AG20443 (cell line): ENCODE measurements at places on chromosomes 16 and 17.

DNA sequence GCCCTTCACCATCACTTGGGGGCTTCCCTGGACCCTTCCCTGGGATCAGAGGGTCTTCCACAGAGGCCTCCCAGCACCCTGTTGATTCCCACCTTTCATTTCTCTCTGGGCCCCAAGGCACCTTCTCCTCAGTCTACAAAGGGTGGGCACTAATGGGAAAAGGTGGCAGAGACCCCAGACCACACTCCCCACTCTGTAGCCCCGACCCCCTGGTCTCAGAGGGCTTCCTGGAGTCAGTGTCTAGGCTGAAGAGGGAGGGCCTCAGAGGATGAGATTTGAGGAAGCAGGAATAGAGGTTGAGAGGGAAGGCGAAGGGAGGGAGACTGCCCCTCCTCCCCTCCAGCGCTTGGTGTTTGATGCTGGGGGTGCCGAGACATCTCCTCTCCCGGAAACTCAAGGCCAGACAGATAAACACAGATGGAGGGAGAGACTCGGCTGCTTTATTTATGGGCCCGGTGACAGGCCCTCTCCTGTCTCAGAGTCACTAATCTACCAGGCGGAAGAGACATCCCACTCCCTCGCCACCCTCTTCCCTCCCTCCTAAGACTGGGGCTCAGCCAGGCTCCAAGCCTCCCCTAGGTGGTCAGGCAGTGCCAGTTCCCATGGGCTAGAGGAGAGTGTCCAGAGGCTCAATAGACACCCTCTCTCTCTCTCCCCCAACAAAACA, 18.5 kb upstream of the SP2 start:
- DNase-seq, result no peak

DNA sequence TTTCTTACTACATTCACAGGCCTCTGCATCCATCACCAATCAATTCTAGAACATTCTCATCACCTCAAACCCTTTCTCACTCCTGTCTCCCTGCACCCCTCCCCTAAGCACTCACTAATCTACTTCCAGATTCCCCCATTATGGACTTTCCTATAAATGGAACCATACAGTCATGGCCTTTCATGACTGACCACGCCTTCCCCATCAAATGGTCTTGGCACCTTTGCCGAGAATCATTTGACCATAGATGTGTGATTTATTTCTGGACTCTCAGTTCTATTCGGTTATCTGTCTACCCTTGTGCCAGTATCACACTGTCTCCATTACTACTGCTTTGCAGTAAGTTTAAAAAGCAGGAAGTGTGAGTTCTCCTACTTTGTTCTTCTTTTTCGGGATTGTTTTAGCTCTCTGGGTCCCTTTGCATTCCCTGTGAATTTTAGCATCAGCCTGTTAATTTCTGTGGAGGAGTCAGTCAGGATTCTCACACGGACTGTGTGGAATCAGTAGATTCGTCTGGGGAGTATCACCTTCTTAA, 27.5 kb downstream of the GTF3C1 start:
- DNase-seq, result no peak

- peak; percentile 95 for DNase-seq
Measured at GRCh38 chr17:1153795-1154546, 25.8 kb downstream of the ABR start.

- DNase-seq, result no peak
Measured at GRCh38 chr17:31573861-31574260, 182.4 kb downstream of the RAB11FIP4 start.

- DNase-seq, result no peak
Measured at GRCh38 chr16:22016927-22017326, 9.0 kb downstream of the MOSMO start.

DNA sequence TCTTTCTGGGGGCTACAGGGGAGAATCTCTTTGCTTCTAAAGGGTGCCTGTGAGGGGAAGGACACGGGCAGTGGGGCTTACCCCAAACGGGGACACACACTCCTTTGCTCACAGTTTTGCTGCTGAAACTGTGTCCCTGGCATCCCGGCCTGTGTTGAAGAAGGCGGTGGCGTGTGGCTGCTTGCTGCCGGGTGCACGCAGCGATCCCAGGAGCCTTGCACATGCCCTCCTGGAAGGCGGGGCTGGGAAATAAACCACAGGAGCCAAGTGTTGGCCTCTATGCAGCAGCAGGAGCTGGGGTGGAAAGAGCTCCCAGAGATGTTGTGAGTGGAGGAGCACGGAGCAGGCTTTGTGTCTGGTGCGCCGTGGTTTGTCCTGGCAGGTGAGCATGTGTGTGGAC, 131.0 kb upstream of the CIBAR2 start:
- DNase-seq, result no peak

- DNase-seq, result no peak
Measured at GRCh38 chr17:73803964-73804435, 159.8 kb upstream of the SDK2 start.

- no peak for DNase-seq
Measured at GRCh38 chr17:37761961-37762360, 17.1 kb upstream of the HNF1B start.

DNA sequence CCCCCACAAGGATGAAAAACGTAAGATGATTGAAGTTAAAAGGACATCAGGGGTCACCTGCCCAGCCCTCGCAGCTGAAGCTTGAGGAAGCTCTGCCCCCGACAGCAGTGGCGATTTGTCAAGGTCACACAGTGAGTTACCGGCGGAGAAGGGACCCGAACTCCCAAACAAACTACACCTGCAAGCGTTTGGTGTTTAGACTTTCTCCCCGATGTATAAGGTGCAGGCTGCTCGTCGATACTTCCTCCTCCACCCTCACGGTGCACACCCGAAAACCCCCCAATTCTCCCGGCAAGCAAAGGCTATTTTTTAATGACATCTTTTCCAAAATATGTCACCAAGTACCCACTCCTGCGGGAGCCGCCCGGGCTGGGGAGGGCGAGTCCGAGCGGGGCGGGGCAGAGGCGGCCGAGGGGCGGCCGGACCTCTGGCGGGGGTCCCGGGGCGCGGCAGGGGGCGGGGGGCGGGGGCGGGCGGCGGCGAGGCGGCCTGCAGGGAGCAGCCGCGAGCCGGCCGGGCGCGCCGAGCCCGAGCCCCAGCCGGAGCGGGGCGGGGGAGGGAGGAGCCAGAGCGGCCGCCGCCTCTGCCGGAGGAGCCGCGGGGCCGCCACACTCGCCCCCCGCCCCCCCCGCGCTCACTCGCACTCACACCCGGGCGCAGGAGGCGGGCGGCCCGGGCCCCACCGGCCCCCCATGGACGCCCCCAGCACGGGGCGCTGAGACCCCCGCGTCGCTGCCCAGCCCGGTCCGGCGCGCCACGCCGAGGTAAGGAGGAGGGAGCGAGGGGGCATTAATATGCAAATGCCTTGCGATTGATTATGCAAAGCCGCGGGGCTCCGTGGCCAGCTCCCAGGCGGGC, at the start of gene THRA:
TSS of gene THRA (plus strand) at position 637 of the 858 bp plus-strand sequence. CDS start 11,524 bp downstream, outside the sequence.
- peak; percentile 92 for DNase-seq

- DNase-seq, result peak; percentile 63
Measured at GRCh38 chr17:28937044-28937729, 14.1 kb downstream of the PHF12 start.

DNA sequence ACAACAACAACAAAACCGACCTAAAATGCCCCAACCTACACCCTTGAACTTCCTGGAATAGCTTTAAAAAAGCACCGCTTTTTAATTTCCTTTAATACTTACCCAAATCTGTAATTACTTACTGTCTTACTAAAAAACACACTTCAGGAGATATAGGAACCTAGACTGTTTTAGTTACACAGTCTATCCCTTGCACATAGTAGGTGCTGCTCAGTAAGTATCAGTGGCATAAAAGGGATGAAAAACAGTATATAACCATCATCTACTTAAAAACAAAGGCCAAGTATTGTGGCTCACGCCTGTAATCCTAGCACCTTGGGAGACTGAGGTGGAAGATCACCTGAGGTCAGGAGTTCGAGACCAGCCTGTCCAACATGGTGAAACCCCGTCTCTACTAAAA, 6.1 kb downstream of the SUMO2 start:
- DNase-seq, result no peak

DNA sequence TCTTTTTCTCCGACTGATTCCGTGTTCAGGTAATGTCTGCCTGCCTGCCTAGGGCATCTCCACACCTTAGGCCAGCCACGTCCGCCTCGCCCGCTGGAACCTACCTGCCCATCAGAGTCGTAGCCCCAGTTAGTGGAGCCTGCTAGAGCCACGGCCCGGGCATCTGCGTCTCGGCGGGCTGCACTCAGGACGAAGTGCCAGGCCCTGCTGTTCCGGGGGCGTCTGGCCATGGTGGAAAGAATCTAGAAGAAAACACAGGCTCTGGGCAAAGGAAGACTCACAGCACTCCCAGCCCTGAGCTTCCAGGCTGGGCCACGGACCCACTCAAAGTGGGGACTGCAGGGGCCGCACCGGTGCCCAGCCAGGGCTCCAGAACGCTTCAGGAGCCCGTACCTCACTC, 1.1 kb downstream of the SPSB3 start:
- no peak for DNase-seq

DNA sequence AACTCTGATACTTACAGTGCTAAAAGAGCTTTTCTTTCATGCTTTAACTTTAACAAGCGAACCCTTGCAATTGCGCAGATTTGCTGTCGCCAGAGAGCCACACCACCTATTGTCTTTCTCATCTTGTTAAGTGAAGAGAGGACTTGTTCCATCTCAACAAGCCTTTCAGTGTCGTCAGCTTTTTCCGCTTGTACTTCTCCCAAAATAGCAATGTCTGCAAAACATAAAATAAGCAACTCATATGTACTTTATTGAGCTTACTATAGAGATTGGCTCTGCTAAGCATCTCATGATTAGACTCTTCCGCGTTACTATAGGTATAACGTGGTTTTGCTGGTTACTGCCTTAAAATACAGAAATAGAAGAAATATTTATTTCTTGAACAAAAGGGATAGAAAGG, 51.9 kb downstream of the ABCA8 start:
- no peak for DNase-seq

DNA sequence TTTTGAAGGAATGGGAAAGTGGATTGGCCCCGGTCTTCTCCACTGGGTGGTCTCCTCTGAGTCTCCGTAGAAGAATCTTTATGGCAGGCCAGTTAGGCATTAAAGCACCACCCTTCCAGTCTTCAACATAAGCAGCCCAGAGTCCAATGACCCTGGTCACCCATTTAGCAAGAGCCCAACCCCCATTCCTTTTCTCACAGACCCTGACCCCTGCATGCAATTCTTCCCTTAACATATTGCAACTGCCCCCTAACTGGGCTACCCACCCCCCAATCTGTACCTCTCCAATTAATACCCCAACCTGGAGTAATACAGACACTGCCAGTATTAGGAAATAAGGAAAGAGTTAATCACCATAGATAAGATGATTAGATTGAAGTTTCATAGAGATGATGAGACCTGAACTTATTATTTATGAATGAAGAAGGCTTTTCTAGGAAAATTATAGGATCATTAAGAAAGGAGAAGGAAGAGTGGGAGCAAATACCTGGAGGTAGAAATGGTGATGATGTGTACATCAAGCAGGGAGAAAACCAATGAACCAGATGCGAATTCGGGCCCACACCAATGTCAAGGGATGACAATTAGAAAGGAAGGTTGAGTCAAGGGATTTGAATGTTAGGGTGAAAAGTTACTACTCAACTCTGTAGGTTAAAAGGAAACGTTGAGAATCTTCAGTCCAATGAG, 2.4 kb downstream of the CCL2 start:
- DNase-seq, result no peak

GRCh38 chr17:10976401-10976800, 138.5 kb upstream of the PIRT start:
- DNase-seq, result no peak

DNA sequence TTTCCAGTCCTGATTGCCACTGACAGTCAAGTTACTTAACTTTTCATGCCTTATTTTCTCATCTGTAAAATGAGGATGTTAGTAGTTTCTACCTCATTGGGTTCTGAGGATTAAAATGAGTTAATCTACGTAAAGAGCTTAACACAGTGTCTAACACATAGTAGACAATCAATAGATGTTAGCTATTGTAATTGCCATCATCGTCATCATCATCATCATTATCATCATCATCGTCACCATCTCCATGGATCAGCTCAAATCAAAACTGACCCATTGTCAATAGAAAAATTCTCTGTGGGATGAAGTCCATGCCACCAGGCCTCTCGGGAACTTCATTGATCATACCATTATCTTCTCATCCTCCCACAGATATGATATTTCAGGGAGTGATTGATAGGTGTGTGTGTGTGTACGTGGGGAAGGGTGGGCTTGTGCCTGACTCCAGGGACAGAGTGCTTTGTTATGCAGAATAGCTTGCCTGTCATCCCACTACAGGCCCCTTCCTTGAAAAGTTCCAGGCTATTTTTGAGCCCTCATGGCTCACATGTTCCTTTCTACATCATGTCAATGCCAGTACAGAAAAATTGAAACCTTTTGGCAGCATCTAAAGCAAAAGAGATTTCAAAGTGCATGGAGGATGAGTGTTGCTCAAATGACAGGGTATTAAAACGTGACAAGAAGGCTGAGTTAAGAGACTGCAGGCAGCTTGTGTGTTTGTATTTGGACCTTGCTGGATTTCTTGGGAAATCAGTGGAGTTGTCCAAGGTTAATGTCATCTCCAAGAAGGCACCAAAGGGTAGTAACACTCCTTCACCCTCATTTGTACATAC, 133.9 kb downstream of the PRKCB start:
- no peak for DNase-seq

DNA sequence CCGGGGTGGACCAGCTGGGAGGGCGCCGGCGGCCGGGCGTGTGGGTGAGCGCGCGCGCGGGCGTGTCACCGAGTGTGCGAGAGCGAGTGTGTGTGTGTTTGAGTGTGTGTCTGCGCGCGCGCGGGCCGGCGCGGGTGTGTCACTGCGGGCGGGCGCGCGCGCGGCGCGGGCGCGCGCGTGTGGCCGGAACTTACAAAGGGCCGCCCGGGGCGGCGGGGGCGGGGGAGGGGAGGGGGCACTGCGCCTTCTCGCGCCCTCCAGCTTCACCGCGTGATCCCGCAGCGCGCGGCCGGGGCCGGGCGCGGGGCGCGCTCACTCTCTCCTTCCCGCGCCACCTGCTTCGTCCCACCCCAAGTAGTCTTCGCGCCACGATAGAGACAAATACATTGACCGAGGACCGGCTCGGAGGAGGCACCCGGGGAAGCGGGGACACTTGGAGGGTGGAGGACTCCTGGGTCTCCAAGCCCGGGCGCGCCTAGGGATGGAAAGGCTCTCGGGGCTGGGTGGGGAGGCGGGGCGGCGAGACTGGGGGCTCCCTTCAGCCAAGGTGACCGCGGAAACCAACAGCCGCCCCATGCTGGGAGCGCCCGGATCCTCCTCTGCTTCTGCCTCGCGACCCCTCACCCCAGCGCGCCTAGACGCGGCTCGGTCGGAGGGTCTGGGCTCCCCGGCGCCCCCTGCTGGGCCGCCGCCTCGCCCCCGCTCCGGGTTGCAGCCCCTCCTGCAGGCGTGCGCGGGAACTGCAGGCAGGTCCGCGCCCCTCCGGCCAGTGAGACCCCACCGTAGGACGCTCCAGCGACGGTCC, at the start of gene SRCIN1:
TSS of gene SRCIN1 (minus strand) at position 112 of the 805 bp plus-strand sequence. CDS start 247 bp downstream, outside the sequence.
- DNase-seq, result peak; percentile 67

GRCh38 chr17:1475321-1475854, 17.1 kb downstream of the MYO1C start:
- DNase-seq, result no peak
